ENCODE measurements at places on chromosomes 13 and 19. TPM values are rescaled to one million over a fixed set of nuclear protein-coding genes. Genes with fewer than 3 reads are reported as not detected.
A peak's percentile ranks its signal among the peaks of the same experiment; 100 is the strongest.

- DNase-seq = no peak
Observed at GRCh38 chr19:1237754-1238368, at the start of gene CBARP. Gene CBARP (minus strand): TSS chr19:1238005. CDS start chr19:1236100, 1,905 bp downstream.

DNA sequence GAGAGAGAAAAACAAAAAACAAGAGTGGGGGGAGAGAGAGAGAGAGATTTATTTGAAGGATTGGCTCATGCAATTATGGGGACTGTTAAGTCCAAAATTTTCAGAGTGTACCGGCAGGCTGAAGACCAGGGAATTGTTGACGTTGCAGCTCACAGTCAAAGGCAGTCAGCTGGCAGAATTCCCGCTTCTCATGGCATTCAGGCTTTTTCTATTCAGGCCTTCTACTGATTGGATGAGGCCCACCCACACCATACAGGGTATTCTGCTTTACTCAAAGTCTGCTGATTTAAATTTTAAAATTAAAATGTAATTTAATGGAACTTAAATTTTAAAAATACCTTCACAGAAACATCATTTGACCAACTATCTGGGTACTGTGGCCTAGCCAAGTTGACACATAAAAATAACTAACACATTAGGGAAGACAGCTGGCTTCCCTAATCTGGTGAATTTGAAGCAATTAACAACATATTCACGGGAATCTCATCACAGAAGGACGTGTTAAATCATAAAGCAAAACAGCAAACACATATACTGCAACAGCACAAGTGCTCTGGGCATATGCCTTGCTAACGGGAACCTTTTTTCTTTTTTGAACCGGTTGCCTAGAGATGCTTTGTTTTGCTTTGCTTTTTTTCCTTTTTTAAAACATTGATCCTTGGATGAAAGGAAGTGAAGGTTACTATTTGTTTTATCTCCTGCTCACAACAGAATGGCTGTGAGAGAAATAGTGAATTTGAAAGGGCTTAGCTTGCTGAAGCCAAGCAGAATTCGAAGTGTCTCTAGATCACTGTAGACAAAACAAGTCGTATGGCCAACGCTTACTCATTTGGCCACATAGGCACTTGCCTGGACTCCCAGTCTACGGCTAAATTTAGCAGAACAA, 505.1 kb downstream of the IRS2 start:
- DNase-seq = no peak

GRCh38 chr19:42468273-42468796, 25.6 kb upstream of the CXCL17 start:
- DNase-seq = no peak

Gene RFPL4A
- total RNA-seq = not detected

GRCh38 chr13:30900952-30901749, 4.9 kb upstream of the MEDAG start:
- no peak for DNase-seq

DNA sequence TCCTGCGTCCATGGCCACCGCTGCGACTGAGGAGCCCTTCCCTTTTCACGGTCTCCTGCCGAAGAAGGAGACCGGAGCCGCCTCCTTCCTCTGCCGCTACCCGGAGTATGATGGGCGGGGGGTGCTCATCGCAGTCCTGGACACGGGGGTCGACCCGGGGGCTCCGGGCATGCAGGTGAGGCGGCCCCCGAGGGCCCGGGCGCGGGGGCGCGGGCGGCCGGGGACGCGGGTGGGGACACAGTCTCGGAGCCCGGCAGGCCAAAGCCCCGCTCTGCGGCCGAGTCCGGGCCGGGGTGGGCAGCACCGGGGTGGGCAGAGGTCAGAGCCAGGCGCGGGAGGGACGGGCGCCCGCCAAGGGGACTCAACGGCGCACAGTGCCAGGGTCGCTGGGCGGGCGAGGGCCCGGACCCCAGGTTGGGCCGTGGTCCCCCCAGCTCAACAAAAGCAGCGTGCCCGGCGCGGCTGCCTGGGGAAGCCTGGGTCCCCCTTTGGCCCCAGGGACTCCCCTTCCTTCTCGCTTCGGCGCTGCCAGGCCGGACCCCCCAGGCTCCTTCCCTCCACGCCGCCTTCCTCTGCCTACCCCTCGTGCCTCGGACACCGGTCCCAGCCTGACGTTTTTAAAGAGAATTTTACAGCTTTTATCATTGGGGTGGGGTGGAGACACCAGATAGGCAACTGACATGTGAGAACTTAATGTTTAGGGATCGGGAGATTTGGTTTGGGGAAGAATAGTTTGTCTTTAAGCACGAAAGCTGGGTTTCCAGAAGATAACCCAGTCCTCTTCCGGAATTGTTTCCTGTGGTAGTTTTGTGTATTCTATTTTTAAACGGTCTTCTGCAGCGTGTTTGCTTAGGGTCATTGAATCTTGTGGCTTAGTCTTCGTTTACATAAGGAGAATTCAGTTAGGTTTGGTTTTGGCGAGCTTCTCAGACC, 509 bp downstream of the TPP2 start:
- DNase-seq = peak; percentile 7
